Naive thymus-derived CD4-positive, alpha-beta T cell (primary cell): ENCODE measurements at places on chromosomes 11 and 22.

GRCh38 chr11:61054513-61054912, 47.8 kb upstream of the CD5 start:
- H3K36me3 ChIP-seq, result no peaks in the 10 kb centered on the region
- no peak overlapping the region for H3K4me3 ChIP-seq
- no peaks in the 10 kb centered on the region for H3K4me1 ChIP-seq
- DNase-seq, result no peak
- no peak overlapping the region for H3K27ac ChIP-seq

DNA sequence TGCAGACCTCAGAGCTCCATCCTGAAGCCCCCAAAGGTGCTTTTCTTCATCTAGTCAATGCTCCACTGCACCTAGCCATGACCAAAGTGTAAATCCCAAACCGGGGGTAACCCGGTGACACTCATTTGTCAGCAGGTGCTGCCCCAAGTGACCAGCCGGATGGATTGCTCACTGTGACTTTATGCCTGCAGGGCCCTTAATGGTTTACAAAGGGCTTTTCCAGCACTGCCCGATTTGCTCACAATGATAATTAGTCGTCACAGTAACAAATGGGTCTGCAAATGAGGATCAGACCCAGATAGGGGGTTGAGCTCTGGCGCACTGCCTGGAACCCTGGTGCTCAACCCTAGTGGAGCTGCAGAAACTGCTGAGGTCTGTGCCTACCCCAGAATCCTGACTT, 45.7 kb upstream of the CD5 start:
- H3K27me3 ChIP-seq, result no peaks in the 10 kb centered on the region
- H3K27ac ChIP-seq, result no peak overlapping the region
- peaks cover 40% of the 10 kb centered on the region for H3K4me1 ChIP-seq
- no peak for DNase-seq

- H3K27me3 ChIP-seq, result no peaks in the 10 kb centered on the region
- no peak for DNase-seq
- no peak overlapping the region for H3K4me3 ChIP-seq
- H3K36me3 ChIP-seq, result peaks cover 31% of the 10 kb centered on the region
- H3K4me1 ChIP-seq, result peaks cover 23% of the 10 kb centered on the region
Measured at GRCh38 chr11:2522631-2523255, 77.9 kb downstream of the KCNQ1 start.

DNA sequence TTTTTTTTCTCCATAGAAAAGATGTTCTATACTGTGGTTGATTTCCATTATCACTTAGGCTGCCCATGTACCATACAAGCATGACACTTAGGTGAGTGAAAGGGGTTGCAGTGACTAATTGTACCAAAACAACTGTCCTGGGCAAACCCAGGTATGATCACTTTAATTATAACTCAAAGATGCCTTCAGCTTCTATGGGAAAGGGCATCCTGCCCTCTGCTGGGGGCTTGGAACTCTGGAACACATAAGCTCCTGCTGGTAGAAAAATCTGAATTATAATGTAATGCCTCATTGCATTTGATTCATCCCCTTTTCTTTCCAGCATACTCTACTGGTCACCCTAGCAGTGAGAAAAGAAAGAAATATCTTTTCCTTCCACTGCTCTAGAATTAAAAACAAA, 206.3 kb downstream of the DDX10 start:
- no peak for DNase-seq
- no peak overlapping the region for H3K4me3 ChIP-seq
- no peaks in the 10 kb centered on the region for H3K4me1 ChIP-seq
- H3K27ac ChIP-seq, result no peak overlapping the region

- H3K4me3 ChIP-seq, result no peak overlapping the region
- DNase-seq, result no peak
- no peaks in the 10 kb centered on the region for H3K27me3 ChIP-seq
- no peak overlapping the region for H3K27ac ChIP-seq
Measured at GRCh38 chr22:42282943-42283277, 12.5 kb upstream of the TCF20 start.

DNA sequence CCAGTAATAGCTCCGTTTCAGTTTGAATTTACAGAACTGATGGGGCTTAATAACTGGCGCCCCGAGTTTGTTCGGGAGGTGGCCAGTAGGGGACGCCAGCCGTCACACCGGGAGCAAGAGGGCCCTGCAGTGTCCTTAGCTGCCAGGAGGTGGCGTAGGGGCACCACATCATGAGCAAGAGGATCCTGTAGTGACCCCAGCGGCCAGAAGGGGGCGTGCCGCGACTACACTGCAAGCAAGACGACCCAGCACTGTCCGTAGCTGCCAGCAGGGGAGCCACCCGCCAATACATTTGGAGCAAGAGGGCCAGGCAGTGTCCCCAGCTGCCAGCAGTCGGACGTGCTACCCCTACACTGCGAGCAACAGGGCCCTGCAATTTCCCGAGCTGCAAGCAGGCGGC, 663.7 kb upstream of the B3GAT1 start:
- no peaks in the 10 kb centered on the region for H3K36me3 ChIP-seq
- H3K27me3 ChIP-seq, result no peaks in the 10 kb centered on the region
- H3K4me3 ChIP-seq, result no peak overlapping the region
- DNase-seq, result peak; percentile 13

DNA sequence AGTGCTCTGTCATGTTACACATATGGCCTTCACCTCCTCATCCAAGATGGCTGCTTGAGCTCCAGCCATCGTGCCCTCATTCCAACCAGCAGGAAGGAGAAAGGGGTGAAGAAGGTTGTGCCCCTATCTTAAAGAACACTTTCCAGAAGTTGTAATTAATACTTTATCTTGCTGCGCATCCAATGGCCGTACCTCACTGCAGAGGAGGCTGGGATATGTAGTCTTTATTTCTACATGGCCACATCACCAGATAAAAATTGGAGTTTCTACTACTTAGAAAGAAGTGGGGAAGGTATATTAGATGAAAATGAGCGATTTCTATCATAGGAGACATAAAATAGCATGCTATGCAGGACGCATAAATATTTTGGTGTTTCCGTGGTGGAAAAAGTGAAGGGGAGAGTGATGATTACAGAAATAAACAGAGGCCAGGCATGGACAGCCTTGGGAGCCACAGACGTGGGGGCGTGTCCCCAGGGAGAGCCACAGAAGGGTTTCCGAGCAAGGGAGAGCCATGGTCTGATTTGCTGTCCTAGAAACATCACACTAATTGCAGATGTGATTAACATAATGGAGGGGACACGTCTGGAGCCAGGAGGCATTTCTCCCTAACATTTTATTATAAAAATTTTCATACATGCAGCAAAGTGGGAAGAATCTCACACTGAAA, 8.8 kb upstream of the MB start:
- no peak for DNase-seq
- H3K36me3 ChIP-seq, result no peaks in the 10 kb centered on the region
- H3K27ac ChIP-seq, result no peak overlapping the region
- peaks cover 10% of the 10 kb centered on the region for H3K4me1 ChIP-seq
- H3K27me3 ChIP-seq, result no peaks in the 10 kb centered on the region
- no peak overlapping the region for H3K4me3 ChIP-seq
